ENCODE measurements at places on chromosomes 6 and 20.
A peak's percentile ranks its signal among the peaks of the same experiment; 100 is the strongest.

- no peak for DNase-seq
These were observed 93.6 kb downstream of the PCSK2 start for GRCh38 chr20:17320456-17320855.

- peak; percentile 52 for DNase-seq
These were observed 74.1 kb upstream of the PAK5 start for GRCh38 chr20:9912858-9913434.

- DNase-seq = peak; percentile 90
These were observed 195.1 kb downstream of the BMP7 start for GRCh38 chr20:57071283-57071731.

GRCh38 chr6:79072640-79073181 lies 5.3 kb downstream of the PHIP start:
- no peak for DNase-seq

DNA sequence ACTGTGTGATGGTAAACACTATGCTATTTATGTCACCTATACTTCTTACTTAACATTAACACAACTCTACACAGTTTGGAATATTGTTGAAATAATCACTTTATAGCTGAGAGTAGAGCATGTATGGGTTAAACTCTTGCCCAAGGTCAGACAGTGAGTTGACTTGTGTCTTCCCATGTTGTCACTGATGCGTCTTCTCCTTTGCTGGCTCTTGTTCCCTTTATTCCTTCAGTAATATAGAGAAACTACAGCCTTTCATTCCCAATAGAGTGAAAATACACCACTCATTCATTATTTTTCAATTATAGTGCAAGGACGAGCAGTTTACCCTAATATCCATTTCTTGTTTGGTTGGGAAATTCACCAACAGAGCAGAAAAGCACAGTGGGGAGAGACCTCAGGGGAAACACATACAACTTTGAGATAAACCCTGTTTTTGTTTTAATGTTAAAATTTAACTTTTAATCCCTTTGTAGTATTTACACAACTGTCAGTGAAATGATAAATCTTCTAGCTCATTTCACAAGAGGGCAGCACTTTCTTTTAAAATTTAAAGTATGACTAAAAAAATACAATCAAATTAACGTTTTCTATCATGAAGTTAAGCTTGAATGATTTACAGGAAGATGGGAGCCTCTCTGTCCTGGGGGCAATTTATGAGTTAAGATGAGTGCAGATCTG lies 363.0 kb downstream of the UTRN start:
- DNase-seq = no peak

Measured in mesendoderm (in vitro differentiated cells).